HCT116 (cell line): ENCODE measurements at places on chromosomes 12 and 14. TPM values are rescaled to one million over a fixed set of nuclear protein-coding genes. Genes with fewer than 3 reads are reported as not detected.
A peak's percentile ranks its signal among the peaks of the same experiment; 100 is the strongest.

TAS2R7 gene
- total RNA-seq, result not detected

PPP1R36 gene
- 0.47 TPM for total RNA-seq

DNA sequence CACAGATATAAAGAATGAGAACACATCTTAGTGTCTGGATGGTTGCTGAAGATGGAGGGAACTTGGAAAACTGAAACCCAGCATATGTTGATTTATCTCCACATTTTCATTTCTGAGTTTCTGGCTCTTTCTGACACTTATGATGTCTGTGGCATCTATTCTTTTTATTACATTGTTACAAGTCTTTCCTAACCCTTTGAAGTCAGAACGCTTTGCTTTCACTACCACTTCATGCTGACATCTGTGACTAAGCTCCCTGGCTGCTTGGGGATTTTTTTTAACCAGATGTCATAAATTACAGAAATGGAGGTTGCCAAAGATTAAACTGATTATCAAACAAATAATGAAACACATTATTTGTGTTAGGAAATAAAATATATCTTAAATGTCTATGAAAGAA is 188.7 kb downstream of the KITLG start:
- H3K27me3 ChIP-seq, result no peaks in the 10 kb centered on the region
- H3K4me3 ChIP-seq, result no peak overlapping the region

C12orf75 gene
- 81.0 TPM for total RNA-seq

POTEM gene
- total RNA-seq, result not detected

ERP27 gene
- total RNA-seq, result 0.39 TPM

GRCh38 chr14:50082308-50082742 is 34.0 kb downstream of the VCPKMT start:
- no peak overlapping the region for H3K27ac ChIP-seq
- H3K4me3 ChIP-seq, result no peak overlapping the region
- H3K36me3 ChIP-seq, result no peaks in the 10 kb centered on the region
- H3K27me3 ChIP-seq, result no peaks in the 10 kb centered on the region
- no peaks in the 10 kb centered on the region for H3K4me1 ChIP-seq

DNA sequence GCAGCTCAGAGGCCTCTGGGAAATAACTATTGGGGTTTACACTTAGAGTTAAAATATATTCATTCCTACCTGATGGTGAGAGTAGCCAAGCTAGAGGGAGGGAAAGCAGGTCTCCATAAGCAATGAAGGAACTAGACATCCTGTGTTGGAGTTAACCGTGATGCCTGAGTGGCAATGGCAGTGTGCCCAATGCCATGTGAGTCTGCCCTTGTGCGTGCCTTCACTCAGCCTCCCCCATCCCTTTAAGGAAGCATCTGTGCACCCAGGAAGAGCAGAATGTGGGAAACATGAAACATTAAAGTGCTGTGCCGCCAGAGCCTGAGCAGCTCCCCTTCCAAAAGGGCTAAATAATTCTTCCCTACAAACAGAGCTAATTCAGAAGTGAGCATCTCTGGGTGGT is 76.3 kb downstream of the COX16 start:
- peaks cover 7% of the 10 kb centered on the region for H3K4me1 ChIP-seq
- H3K27me3 ChIP-seq, result peaks cover 15% of the 10 kb centered on the region; the same call in 1 of the 2 replicates
- no peak overlapping the region for H3K27ac ChIP-seq
- H3K4me3 ChIP-seq, result no peak overlapping the region
- H3K36me3 ChIP-seq, result no peaks in the 10 kb centered on the region

NFE2 gene
- 1.3 TPM for total RNA-seq

DNA sequence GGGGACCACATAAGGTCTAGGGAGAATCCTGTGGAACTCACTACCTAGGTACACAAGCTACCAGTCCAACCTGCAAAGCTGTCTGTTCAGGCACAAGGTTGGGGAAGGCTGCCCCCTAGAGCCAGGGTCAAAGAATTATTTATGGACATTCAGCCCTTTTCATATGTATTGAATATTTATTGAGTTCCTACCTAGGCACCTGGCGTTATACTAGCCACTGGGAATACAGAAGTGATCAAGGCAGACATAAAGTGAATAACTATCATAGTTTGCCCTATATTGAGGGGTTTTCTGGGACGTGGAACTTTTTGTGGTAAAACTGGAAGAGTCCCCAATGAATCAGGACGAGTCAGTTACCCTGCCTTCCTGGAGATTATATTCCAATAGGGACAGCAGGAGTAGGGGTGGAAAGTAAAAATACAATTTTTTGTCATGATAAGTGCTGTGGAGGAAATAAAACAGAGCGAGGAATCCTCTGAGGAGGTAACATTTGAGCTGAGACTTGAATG is 5.8 kb upstream of the SLC48A1 start:
- no peaks in the 10 kb centered on the region for H3K27me3 ChIP-seq
- H3K4me3 ChIP-seq, result no peak overlapping the region
- peaks cover 12% of the 10 kb centered on the region for H3K4me1 ChIP-seq
- peak; percentile 52 for DNase-seq
- H3K27ac ChIP-seq, result no peak overlapping the region
- no peaks in the 10 kb centered on the region for H3K36me3 ChIP-seq

DNA sequence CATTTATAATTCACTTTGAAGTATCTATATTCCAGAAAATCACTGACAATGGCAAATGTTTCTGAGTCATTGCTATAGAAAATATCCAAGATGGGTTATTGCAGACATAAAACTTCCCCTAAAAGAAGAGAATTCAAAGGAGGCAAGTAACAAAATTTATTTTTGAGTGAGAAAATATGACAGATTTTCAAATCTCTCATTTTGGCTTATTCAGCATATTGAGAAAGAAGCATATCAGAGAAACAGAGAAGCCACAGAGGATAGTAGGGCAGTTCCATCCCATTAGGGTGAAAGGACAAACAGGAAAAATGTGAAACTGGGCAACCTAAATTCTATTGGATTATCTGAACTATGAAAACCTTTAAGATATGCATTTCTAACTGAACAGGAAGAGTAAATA is 85.0 kb downstream of the SYT1 start:
- no peaks in the 10 kb centered on the region; the same call in 1 of the 2 replicates for H3K4me1 ChIP-seq
- no peaks in the 10 kb centered on the region for H3K27me3 ChIP-seq
- no peak overlapping the region for H3K4me3 ChIP-seq
- no peak for DNase-seq
- peaks cover 7% of the 10 kb centered on the region; the same call in 1 of the 2 replicates for H3K36me3 ChIP-seq

DNA sequence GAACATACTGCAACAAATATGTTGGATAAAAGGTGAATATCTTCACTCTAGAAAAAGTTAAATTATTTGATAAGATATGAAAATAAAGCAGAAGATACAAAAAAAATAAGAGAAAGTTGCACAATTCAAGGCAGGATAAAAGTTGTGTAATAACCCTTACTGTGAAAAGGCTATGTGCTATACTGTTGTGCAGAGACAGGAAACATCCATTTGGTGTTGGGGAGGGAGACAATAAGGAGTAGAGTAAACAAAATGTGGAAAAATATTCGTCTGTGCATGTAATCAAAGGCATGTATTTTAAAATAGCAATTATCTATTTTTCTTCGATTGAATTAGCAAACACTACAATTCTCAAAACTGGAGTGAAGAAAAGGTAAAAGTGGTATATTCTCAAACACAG is 34.8 kb downstream of the PTHLH start:
- H3K4me3 ChIP-seq, result no peak overlapping the region
- H3K36me3 ChIP-seq, result no peaks in the 10 kb centered on the region
- H3K4me1 ChIP-seq, result no peaks in the 10 kb centered on the region
- no peak for DNase-seq
- no peak overlapping the region for H3K27ac ChIP-seq
- no peaks in the 10 kb centered on the region for H3K27me3 ChIP-seq

SLC39A2 gene
- total RNA-seq, result not detected

- H3K4me3 ChIP-seq, result no peak overlapping the region
- no peaks in the 10 kb centered on the region for H3K27me3 ChIP-seq
- no peak for DNase-seq
- no peaks in the 10 kb centered on the region for H3K4me1 ChIP-seq
- no peak overlapping the region for H3K27ac ChIP-seq
- H3K36me3 ChIP-seq, result no peaks in the 10 kb centered on the region
These were observed 52.3 kb downstream of the E2F7 start for GRCh38 chr12:77013091-77013490.

GRCh38 chr12:52585946-52586345 is 12.3 kb upstream of the KRT74 start:
- no peak overlapping the region for H3K27ac ChIP-seq
- H3K36me3 ChIP-seq, result no peaks in the 10 kb centered on the region
- DNase-seq, result no peak
- H3K4me1 ChIP-seq, result no peaks in the 10 kb centered on the region

- no peak for DNase-seq
- H3K27me3 ChIP-seq, result no peaks in the 10 kb centered on the region
These were observed 11.4 kb downstream of the PACS2 start for GRCh38 chr14:105325716-105326567.

GRCh38 chr12:60494244-60494643 is 898.4 kb downstream of the SLC16A7 start:
- DNase-seq, result peak; percentile 31
- H3K4me3 ChIP-seq, result no peak overlapping the region
- no peaks in the 10 kb centered on the region for H3K36me3 ChIP-seq

DNA sequence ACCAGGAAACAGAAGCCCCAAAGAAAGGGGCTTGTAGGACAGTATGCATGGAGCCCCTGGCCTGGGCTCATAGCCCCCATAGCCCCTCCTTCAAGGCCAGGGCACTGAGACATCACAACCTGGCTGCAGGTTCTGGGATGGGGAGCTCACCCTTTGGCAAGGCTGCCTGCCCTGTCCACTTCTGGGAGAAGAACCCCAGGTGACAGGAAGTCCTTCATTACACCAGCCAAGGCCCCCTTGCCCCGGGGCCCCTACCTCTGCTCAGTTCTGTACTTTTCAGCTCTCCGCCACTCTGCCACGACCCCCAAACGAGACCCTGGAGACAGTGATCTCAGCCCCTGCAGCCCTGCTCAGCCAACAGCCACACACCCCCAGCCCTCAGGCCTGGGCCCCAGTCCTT is 223.2 kb upstream of the RTL1 start:
- H3K4me1 ChIP-seq, result no peaks in the 10 kb centered on the region
- 0 out of 2 replicates have a peak, but pooled peaks cover 16% of the 10 kb centered on the region for H3K27me3 ChIP-seq
- no peak for DNase-seq
- no peak overlapping the region for H3K4me3 ChIP-seq
- H3K27ac ChIP-seq, result no peak overlapping the region

- no peaks in the 10 kb centered on the region for H3K27me3 ChIP-seq
- H3K4me1 ChIP-seq, result peaks cover 22% of the 10 kb centered on the region
- H3K4me3 ChIP-seq, result no peak overlapping the region
- H3K36me3 ChIP-seq, result no peaks in the 10 kb centered on the region
- no peak overlapping the region for H3K27ac ChIP-seq
- no peak for DNase-seq
These were observed 107.1 kb downstream of the LGMN start for GRCh38 chr14:92641306-92641705.

GRCh38 chr12:6551063-6551461 is 4.8 kb downstream of the IFFO1 start:
- H3K27me3 ChIP-seq, result no peaks in the 10 kb centered on the region
- no peaks in the 10 kb centered on the region for H3K36me3 ChIP-seq
- H3K27ac ChIP-seq, result no peak overlapping the region
- no peak overlapping the region for H3K4me3 ChIP-seq

GRCh38 chr12:95505039-95505438 is 31.1 kb downstream of the METAP2 start:
- H3K27me3 ChIP-seq, result no peaks in the 10 kb centered on the region
- DNase-seq, result no peak
- H3K4me3 ChIP-seq, result no peak overlapping the region
- no peaks in the 10 kb centered on the region for H3K4me1 ChIP-seq

- H3K36me3 ChIP-seq, result no peaks in the 10 kb centered on the region
- peak overlapping the region; percentile 31; the same call in 1 of the 2 replicates for H3K27ac ChIP-seq
- H3K27me3 ChIP-seq, result no peaks in the 10 kb centered on the region
- peaks cover 40% of the 10 kb centered on the region for H3K4me1 ChIP-seq
- no peak overlapping the region for H3K4me3 ChIP-seq
- DNase-seq, result no peak
These were observed 48.7 kb downstream of the PSMA6 start for GRCh38 chr14:35340616-35341453.

GRCh38 chr12:57845478-57846284 is 848 bp downstream of the CTDSP2 start:
- H3K27ac ChIP-seq, result peak overlapping the region; percentile 91
- DNase-seq, result no peak
- H3K4me1 ChIP-seq, result peaks cover 52% of the 10 kb centered on the region
- no peaks in the 10 kb centered on the region for H3K36me3 ChIP-seq
- no peaks in the 10 kb centered on the region for H3K27me3 ChIP-seq

DNA sequence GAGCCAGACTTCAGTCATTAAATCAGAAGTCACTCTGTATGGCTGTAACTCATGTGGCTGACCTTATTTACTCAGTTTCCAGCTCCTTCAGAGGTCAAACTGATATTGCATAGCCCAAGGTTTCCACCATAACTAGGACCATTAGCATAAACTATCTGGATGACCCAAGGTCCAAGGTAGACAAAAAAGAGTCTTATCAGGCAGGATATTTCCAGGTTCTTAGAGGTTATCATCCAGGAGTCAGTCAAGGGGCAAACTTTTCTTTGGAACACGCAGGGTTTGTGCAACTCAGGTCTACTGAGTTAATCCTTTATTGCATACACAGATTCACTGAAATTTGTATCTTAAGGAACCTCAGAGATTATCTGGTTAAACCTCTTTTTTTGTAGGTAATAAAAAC is 66.5 kb downstream of the AVPR1A start:
- H3K27ac ChIP-seq, result no peak overlapping the region
- no peaks in the 10 kb centered on the region for H3K27me3 ChIP-seq
- no peak for DNase-seq
- H3K4me3 ChIP-seq, result no peak overlapping the region
- H3K4me1 ChIP-seq, result no peaks in the 10 kb centered on the region
- no peaks in the 10 kb centered on the region for H3K36me3 ChIP-seq

ZNF705A gene
- total RNA-seq, result not detected

DNA sequence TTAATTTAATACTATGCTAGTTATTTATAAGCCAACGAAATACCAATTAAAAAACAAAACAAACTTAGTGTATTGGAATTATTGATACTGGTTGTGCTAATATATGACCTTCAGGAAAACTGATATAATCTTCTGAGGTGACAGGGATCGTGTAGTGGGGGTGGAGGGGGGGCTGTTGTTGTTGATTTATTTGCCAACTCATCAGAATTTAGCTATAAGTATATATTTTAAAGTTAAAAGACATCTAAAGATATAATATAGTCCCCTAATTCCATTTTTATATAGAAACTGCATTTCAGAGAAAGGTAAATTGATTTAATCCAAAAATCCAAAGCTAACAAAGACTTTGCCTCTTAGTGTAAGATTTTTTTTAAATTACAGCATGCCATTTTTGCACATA is 210.5 kb downstream of the LRRK2 start:
- H3K4me3 ChIP-seq, result no peak overlapping the region
- DNase-seq, result no peak
- H3K27ac ChIP-seq, result no peak overlapping the region
- no peaks in the 10 kb centered on the region for H3K36me3 ChIP-seq
- H3K27me3 ChIP-seq, result no peaks in the 10 kb centered on the region

TAS2R31 gene
- 1.7 TPM for total RNA-seq

DNA sequence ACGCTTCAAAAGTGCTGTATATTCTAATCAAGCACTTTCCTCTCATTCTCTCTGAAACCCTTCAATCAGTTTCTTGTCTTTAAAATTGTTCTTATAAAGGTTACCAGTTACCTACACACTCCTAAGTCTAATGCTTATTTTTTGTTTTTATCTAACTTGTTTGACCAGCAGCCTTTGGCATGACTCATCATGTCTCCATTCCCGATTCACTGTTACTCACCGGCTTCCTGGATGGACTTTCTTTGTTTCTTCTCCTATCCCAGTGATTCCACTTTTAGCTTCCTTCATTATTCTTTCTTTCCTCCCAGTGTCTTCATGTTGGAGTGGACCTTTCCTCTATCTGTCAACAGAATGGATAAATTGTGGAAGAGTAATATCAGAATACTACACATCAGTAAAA is 368.6 kb upstream of the CCDC196 start:
- H3K27ac ChIP-seq, result peak overlapping the region; percentile 30; the same call in 1 of the 2 replicates
- no peaks in the 10 kb centered on the region for H3K36me3 ChIP-seq
- DNase-seq, result peak; percentile 31
- H3K4me1 ChIP-seq, result peaks cover 25% of the 10 kb centered on the region
- peak overlapping the region; percentile 29 for H3K4me3 ChIP-seq

RAB2B gene
- total RNA-seq, result 24.3 TPM

ANAPC5 gene
- total RNA-seq, result 112 TPM
